ENCODE measurements at places on chromosomes 7 and 10.

- DNase-seq, result no peak
These were observed 1.7 kb downstream of the FOXP2 start for GRCh38 chr7:114416129-114416990.

DNA sequence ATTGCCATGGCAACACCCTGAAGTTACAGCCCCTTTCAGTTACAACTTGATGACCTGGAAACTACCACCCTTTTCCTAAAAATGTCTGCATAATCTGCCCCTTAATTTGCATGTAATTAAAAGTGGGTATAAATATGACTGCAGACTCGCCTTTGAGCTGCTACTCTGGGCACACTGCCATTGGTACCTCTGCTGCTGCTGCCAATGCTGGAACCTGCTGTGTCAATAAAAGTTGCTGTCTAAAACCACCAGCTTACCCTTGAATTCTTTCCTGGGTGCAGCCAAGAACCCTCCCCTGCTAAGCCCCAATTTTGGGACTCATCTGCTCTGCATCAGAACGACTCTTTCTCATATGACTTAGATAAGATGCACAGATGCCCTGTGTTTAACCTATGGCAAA is 10.2 kb upstream of the FRA10AC1 start:
- no peak for DNase-seq

DNA sequence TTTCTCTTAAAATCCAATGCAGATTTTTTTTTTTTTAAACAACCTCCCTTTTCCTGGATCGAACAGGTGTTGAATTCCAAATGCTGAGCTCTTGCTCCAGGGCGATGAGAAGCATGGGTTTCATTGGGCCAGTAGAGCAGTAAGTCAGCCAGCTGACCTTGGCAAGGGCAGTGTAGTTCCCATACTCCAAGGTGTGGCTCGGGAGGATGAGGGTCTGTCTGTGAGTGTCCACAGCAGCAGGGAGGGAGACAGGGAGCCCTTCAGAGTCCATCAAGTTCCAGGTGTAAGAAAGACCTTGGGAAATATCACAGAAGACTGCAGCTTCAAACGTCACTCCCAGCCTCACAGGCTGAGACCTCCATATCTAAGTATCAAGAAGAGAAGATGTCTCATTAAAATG is 50.4 kb downstream of the PKD1L1 start:
- DNase-seq, result no peak

- no peak for DNase-seq
These were observed 7.2 kb downstream of the BUD23 start for GRCh38 chr7:73690646-73691045.

DNA sequence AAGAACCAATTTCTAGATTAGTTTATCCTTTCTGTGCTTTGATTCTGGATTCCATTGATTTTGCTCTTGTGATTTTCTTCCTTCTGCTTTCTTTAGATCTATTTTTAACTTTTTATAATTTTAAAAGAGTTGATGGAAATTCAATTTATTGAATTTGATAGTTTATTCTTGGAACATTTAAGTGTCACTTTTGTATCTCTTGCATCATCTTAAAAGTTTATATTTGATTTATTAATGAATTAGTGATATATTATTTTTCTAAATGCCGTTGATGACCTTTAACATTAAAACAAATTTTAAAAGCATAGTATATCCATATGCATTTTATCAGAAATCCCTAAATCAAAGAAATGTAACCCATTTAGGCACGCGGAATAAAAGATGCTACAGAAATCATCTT is 26.9 kb downstream of the DMTF1 start:
- no peak for DNase-seq

- DNase-seq, result no peak
These were observed 1.3 kb downstream of the CTTNBP2 start for GRCh38 chr7:117871778-117872538.

Measured in fibroblast of skin of left biceps (primary cell).